Kidney epithelial cell (primary cell): ENCODE measurements at places on chromosomes 12 and 14.

- no peak for DNase-seq
Observed at GRCh38 chr12:29024117-29024516, 125.0 kb upstream of the FAR2 start.

DNA sequence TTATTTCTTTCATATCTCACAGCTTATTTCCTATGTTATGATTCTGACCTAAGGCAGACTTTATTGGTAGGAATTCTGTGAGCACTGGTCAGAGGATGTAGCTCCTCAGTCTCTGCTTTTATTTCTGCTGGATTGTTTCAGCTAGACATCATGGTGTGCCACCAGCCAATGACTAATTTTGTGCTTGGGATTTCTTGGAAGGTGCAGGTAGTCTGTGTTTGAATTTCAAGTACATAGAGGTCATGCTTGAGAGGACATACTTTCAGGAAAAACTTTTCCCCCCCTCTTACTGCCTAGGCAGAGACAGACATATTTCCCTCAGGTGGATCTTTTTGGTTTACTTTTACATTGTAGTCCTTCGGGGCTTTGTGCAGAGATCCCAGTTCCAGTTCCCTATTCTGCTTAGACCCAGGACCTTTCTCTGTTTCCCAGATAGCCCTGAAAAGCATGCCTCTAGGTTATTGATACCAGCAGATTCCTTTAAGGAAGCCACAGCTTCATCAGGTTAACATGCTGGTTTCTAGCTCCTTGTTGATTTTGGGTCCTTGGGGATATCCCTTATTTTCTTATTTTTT, 28.6 kb downstream of the BRMS1L start:
- no peak for DNase-seq

GRCh38 chr12:50598321-50598862, 93.6 kb downstream of the DIP2B start:
- DNase-seq: no peak

DNA sequence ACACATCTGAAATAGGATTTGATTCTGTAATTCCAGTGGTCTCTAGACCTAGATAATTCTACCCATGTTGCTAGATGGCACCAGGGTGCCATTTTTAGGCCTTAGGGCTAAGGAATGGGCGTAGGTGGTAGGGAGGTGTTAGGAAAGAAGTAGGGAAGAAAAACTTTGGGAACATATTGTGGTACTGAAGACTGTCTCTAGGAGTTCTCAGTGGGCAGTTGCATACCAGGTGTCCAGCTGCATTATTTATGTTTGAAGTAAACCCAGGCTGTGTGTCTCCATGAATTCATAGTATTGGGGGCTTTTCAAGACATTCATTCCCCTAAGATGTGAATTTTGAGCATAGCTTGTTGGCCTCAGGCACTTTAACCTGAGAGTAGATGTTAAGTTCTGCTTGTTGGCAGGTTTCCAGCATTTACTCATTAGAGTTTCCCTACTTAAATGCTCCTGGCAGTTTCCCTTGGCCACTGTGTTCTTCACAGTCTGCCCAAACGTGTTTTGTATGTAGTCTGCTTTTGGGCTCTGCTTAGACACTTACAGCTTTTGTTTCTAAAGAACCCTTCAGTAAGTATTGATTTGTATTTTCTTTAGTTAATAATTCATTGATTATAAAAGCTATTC, 31.5 kb upstream of the CCT2 start:
- DNase-seq: no peak

DNA sequence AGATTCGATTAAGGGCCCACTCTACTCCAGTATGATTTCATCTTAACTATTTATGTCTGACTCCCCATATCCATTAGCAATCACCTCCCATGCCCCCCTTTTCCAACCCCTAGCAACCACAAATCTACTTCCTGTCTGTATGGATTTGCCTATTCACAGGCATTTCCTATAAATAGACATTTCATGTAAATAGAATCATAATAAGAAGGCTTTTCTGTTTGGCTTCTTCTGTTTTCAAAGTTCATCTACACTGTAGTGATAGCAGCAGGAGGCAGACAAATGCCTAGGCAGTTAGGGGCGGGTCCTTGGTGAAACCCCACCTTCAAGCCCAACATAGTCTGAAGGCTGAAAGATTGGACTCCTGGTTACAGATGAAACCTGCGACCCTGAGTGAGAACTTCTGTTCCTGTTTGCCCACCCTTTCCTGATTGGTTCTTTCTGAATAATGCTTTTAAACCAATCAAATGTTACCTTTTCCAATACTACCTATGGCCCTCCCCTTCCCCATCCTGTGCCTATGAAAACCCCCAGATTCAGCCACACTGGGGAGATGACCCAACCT, 62.1 kb upstream of the HECTD1 start:
- DNase-seq: no peak
